ENCODE measurements at places on chromosomes 3 and 15.
A peak's percentile ranks its signal among the peaks of the same experiment; 100 is the strongest.

DNA sequence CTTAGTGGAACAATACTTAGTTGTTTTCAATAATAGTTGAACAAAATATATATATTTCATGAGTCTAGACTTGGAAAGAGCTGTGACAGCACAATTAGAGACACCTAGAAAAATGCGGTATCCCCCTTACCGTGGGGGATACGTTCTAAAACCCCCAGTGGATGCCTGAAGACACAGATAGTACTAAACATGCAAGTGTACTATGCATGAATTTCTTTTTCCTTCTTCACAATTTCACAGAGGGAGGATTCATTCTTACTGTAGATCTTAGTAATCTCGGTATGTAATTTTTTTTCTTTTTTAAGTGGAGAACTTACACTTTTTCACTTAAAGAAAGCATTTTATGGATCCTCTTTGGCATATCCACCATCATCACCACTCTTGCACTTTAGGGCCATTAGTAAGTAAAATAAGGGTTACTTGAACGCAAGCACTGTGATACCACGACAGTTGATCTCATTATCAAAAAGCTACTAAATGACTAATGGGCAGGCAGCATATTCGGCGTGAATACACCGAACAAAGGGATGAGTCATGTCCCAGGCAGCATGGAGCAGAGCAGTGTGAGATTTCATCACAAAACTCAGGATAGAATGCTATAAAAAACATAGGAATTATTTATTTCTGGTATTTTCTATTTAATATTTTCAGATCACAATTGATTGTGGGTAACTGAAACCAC, 72.3 kb upstream of the ZNF280D start:
- no peak for DNase-seq

- DNase-seq = no peak
Observed at GRCh38 chr3:63687278-63688225, 35.1 kb downstream of the SNTN start.

- no peak for DNase-seq
Observed at GRCh38 chr3:114108137-114108536, 51.6 kb downstream of the QTRT2 start.

DNA sequence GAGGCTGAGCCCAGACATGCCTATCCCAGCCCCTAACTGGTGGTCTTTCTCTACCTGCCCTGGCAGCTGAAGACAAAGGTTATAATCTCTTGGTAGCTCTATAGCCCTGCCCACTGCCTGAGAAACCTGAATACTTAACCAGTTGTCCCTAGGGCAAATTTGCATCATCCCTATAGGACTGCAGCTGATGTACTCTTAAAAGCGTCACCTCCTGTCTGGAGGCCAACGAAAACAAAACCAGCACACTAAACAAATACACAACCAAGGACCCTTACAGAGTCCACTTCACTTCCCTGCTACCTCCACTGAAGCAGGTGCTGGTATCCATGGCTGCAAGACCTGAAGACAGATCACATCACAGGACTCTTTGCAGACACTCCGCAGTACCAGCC, 98.0 kb downstream of the KCNAB1 start:
- no peak for DNase-seq

GRCh38 chr15:93900476-93901400, 330.6 kb upstream of the MCTP2 start:
- no peak for DNase-seq

GRCh38 chr15:76235186-76235826, 76.0 kb downstream of the ETFA start:
- peak; percentile 66 for DNase-seq

DNA sequence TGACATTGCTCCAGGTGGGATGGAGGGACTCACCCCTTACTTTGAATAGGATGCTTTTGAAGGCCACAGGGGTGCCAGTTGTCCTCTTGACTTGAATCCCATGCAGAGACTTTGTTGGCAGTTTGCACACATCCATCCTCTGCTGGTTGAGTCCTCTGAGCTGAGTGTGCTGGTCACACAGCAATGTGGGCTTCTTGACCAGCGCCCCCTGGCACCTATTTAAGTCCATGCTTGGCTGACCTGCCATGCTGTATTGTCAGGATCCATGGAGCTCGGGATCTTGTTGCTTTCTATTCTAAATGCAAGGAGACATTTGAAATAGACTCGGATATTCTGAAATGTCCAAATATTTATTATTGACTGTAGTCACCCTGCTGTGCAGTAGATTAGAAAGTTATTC, 19.8 kb downstream of the RAB7A start:
- DNase-seq = no peak

GRCh38 chr3:16559653-16560365, 45.4 kb downstream of the DAZL start:
- DNase-seq = no peak

DNA sequence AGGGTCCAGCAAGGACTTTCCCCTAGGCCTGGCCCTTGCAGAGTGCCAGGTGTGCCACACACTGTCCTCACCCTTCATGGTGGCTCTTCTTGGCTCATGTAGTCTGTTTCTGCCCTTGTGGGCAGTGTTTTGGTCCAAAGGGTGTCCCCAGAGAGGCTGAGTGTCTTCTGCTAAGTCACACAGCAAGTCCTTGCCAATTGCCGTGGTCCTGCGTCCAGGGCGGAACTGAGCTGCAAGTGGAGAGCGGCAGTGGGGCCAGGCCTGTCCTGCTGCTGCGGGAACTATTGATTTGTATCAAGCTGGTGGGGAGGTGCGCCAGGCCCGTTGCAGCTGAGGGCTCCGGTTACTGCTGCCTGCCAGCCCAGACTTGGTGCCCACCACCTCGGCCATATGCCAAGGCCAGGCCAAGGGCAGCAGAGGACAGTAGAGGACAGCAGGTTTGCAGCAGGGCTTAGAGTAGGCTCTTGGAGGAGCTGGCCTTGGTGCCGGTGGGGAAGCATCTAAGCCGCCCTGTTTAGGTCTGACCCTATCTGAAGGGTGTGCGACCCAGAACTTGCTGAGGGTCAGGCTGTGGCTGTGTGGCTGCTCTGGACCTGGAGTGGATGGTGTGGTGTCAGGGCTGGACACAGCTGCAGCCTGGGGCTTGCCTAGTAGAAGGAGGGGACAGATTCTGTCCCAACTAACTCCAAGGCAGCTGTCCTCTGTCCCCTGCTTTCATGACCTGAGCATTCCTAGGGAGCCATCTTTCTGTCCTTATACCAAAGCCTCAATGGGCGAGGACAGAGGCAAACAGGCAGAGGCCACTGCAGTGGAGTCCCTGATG, 4.5 kb downstream of the AMIGO3 start:
- no peak for DNase-seq

DNA sequence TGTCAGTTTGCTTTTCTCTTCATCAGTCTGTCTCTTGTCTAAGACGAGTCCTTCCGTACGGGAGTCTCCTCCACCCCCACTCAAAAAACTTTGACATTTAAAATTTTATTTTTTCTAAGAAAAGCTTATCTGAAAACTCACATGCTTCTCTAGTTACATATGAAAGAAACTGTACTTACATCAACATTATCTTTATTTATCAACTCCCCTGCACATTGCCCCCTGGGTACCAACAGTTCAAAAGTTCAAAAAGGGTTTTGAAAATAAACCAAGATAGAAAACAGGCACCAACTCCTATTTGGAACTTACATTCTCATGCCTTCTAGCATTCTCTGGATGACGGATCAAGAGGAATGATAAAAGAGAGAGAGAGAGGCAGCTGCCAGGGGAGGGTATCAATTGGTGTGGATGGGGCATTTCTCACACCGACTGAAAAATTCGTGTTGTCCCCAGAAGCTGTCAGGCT, 182.5 kb downstream of the FOXP1 start:
- DNase-seq = no peak

DNA sequence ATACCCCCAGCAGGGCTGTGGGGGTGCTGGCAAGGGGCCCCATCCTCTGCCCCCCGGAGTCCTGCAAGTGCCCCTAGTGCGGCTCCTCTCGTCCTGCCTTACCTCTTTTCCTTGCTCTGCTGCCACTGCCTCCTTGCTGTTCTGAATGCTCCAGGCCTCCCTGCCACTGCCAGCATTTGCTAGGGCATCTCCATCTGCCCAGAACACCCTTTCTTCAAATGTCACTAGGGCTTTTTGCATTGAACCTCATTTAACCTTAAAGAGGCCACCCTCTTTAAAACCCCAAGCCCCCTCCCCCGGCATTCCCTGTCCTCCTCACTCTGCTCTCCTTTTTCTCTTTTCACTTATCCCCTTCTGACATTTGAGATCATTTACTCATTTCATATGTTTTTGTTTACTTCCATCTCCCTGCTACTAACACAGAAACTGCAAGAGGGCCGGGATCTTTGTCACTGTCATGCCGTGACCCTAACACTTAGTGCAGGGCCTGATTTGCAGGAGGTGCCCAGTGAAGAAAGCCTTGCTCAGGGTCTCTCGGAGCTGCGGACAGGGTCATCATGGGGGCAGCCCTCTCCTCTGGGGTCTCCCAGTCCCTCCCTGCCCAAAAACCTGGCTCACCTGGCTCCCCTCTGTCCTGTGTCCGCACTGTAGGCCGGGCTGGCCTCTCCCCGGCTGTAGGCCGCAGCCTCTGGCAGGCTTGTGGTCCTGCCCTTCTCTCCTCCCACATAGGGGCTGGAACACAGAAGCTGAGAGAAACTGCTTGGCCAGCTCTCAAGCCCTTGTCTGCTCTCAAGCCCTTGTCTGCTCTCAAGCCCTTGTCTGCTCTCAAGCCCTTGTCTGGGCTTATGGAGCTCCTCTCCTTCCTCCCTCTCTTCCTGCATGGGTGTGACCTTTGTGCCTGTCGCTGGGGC, at the start of gene ACOX2:
Gene ACOX2, minus strand, starts transcription at position 690 of the 911 bp plus-strand sequence. CDS start 2,084 bp downstream, outside the sequence.
- no peak for DNase-seq

DNA sequence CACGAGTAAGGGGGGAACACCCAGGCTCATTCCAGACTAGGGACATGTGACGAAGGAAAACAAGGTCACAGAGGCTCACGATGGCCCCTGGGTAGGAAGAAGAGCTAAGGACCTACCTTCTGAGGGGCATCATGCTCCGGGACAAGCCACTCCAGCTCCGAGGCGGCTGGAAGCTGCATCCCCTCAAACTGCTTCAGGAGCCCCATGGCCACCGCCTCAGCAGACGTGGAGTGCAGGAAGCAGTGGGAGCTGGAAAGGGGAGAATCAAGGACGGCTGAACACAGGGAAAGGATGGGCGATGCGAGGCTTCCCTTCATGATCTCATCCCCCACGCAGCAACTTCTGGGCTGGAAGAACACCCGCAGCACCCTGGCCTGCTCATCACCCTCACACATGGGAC, 53.5 kb downstream of the RUBCN start:
- no peak for DNase-seq

DNA sequence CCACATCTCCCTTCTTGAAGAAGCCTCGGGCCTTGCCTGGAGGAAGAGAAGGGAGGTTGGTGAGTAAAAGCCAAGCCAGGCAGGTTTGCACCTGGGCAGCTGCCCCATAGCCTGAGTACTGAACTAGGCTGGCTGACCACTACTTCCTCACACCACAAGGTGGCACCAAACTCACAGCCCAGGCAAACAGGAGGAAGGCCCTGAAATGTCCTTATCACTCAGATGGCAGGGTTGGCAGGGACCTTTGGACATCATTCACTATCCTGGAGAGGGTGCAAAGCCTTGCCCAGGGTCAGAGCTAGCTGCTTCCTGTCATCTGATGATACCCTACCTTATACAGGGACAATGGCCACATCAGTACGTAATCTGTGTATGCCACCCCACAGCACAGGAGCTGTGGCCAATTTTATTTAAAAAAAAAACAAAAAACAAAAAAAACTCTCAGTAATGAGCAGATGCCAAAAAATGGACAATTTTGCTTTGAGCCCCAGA, 2.2 kb upstream of the GRAMD2A start:
- no peak for DNase-seq

DNA sequence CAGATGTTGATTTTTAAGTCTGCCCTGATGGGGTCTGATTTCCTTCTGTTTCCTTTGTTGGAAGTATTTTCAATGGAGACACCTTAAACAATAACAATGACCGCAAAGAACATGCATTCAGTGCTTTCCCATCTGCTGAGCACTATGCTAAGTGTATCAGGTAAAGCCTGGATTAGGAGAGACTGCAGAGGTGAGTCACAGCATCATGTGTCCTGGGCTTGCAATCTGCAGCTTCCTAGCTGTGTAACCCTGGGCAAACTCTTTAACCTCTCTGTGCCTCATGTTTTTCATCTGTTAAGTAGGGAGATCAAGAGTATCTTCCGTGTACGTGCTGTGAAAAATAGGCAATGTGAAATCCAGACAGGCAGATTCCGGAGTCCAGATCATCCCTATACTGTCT, 13.3 kb upstream of the CHRNB4 start:
- DNase-seq = no peak

DNA sequence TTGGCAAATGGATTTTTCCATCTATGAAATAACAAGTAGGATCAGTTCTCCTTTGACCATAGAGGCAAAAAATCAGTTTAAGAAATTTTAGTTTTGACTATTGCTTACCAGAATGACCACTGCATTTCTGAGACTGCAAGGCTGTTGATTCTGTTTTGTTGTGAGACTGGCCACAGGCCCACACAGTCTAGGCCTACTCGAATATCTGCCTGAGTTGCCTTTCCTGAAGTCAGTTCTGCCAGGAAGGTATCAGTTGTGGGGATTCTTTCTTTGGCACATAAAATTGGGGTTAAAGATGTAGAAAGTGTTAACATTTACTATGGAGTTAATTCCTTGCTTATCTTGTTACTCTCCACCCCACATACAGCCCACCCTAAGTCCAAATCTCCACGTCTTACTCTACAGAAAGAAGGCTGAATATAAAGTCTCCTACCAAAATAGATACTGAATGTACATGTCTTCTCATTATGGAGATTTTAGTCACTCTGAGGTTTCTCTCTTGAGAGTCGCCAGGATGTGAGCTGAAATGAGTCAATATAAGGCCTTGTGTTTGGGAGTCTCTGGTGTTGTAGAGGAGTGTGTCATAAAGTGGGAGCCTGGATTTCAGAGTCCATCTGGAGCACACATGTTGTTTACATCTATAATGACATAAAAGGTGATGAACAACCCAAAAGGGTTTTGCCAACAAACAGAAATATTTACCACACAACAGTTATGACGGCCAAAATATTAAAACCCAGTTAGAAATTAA, 45.0 kb upstream of the WWTR1 start:
- no peak for DNase-seq

DNA sequence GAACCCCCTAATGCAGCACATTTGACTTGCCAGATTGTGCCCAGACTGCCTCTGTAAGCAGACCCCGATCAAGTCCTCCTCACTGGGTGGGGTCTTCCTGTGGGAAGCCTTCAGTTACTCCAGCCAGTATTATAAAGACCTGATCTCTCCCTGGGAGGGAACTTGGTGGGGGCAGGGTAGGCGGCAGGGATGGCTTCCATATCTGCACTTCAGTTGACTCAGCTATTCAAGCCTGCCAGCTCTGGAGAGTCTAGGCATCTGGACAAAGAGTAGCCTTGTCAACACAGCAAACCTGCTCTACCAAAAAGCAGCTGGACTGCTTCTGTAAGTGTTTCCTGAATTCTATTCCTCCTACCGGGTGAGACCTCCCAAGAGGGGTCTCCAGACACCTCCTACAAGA, 21.0 kb upstream of the SLC25A38 start:
- no peak for DNase-seq

DNA sequence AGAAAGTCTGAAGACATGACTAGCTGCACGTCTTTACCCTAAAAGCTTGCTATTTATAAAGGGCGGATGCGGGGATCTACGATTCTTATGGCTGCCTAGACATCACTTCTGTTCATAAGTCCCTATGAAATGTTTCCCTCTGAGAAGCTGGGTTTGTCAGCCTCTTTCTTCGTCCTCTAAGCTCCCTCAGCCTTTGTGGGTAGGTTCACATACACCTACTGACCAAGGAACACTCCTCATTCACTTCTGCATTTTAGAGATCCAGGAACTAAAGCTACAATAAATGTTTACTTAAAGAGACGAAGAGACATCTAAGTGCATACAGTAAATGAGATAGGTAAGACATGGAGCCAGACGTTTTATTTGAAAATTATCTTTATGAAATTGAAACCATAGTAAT, 16.7 kb upstream of the RAMAC start:
- no peak for DNase-seq
